ENCODE measurements at places on chromosomes 16 and 17.
A peak's percentile ranks its signal among the peaks of the same experiment; 100 is the strongest.

GRCh38 chr16:47574091-47575054, 113.2 kb downstream of the PHKB start:
- DNase-seq: peak; percentile 33

DNA sequence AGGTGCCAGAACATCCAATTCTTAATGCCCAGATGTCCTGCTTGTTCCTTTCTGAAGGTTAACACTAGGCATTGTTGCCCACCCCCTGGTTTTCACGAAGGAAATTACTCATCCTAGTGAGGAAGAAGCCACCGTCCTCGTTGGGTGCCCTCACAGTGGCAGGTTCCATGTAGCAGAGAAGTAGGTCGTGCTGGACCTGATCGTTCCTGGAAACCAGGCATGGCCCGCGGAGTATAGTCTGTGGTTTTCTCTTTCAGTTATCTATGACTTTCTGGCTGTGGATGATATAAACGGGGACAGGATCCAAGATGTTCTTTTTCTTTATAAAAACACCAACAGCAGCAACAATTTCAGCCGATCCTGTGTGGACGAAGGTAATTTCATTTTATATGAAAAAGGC, 16.5 kb downstream of the RGS11 start:
- no peak for DNase-seq

DNA sequence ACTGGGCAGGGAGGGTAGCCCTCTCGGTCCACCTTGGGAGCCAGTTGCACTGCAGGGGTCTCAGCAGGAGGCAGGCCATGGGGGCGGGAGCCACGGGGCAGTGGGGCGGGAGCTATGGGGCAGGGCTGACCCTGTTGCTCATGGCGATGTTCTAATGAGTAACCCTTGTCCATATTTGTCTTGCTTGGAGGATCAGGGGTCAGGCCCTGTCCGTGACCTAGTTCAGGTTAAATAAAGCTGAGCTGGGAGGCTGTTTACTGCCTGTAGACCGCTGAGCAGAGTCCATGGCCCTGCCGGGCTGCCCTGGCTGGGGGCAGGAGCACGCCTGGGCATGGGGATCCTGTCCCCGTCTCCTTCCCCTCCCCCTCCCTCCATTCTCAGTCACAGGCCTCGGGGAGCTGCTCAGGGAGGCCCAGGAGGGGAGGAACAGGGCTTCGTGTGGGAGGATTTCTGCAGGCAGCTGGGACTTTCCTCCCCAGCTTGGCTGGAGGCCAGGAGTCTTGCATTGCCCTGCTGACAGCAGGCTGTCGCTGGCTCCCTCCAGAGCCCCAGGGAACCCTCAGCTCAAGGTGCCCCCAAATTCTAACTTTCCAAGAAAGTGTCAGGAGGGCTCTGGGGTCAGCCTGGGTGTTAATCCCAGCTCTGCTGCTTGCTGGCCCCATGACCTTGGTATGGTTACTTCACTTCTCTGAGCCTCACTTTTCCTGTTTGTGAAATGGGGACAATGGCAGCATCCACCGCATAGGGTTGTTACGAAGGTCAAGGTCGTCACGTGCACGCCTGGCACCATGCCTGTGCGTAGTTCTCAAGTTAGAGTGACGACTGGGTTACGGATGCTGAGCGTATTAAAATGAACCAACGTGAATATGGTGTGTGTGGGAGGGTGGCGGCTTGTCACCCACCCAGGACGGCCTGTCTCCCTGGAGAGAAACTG, 6.1 kb upstream of the SERPINF2 start:
- no peak for DNase-seq

- DNase-seq: no peak
Observed at GRCh38 chr17:66698270-66698669, 136.6 kb upstream of the CACNG5 start.

- DNase-seq: no peak
Observed at GRCh38 chr17:27346228-27346899, 52.5 kb downstream of the WSB1 start.

All from stimulated activated CD4-positive, alpha-beta T cell treated with anti-CD3 and anti-CD28 coated beads, TNF-alpha, amount 100 ng/mL, for 24 hours (primary cell).